ENCODE measurements at places on chromosomes 2 and 18.
A peak's percentile ranks its signal among the peaks of the same experiment; 100 is the strongest.

GRCh38 chr18:8373486-8373885 lies 235.8 kb upstream of the RAB12 start:
- no peak for DNase-seq

- DNase-seq: peak; percentile 52
Observed at GRCh38 chr2:32711908-32712501, 84.2 kb downstream of the TTC27 start.

DNA sequence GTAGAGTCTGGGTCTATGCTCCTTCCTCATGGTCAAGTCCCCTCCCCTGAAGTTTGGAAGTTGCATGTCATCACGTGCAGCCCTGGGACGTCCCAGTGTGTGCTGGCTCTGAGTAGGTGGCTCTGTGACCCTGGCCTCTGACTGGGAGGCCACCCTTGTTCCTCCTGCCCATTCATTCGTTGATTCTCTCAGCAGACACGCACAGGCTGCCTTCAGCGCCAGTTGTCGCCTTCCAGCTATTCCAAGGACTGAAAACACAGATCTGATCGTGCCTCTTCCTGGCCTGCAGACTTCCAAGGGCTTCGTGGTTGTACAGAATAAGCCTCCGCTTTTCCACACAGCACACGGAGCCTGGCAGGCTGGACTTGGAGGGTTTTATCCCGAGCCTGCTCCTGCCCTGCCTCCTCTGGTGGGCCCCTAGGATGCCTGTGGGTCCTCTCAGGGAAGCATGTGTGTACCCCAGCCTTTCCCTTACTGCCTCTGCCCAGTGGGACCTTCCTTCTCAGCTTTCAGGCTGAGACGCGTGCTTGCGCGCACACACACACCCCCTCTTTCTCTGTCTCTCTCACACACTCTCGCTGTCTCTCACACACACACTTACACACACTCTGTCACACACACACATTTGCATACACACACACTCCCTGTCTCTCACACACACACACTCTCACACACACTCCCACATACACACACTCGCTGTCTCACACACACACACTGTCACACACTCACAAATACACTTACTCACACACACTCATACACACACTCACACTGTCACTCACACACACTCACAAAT lies 17.7 kb downstream of the SH3BP4 start:
- DNase-seq: no peak

- no peak for DNase-seq
Observed at GRCh38 chr18:70142001-70142400, 63.5 kb downstream of the RTTN start.

- no peak for DNase-seq
Observed at GRCh38 chr2:241603686-241604085, 33.3 kb downstream of the THAP4 start.

GRCh38 chr2:227325839-227326195 lies 766 bp downstream of the MFF start:
- peak; percentile 23 for DNase-seq

DNA sequence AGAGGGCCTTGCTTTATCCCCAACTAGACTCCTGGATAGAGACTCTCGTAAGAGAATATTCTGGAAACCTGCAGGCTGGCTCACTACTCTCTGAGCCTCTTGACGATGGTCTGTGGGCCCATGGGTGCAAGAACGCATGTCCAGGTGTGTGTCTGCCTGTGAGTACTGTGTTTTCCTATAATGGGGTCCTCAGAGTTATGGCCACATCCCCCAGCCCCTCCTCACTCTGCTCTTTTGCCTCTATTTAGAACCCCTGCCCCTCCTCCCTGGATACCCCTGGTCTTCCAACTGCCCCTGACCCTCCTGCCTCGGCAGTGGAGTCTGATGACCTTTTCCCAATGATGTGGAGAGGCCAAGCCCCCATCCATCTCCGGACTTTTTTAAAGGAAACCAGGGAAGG lies 148.1 kb downstream of the ZFP36L2 start:
- no peak for DNase-seq

GRCh38 chr2:89845532-89845931 lies 1154.1 kb downstream of the RPIA start:
- DNase-seq: no peak

GRCh38 chr2:235774153-235774870 lies 280.5 kb downstream of the AGAP1 start:
- no peak for DNase-seq

GRCh38 chr2:182784777-182785176 lies 68.7 kb downstream of the DNAJC10 start:
- peak; percentile 46 for DNase-seq

DNA sequence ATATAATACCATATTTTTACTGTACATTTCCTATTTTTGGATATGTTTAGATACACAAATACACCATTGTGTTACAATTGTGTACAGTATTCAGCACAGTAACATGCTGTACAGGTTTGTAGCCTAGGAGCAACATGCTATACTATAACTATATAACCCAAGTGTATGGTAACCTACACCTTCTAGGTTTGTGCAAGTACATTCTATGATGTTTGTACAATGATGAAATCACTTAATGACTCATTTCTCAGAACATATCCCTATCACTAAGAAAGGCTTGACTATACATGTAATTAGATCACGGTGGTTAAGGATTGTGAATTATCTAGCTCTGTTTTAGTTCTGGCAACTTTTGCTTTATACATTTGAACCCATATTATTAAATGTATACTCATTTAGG lies 31.3 kb downstream of the NPHP1 start:
- DNase-seq: peak; percentile 32

DNA sequence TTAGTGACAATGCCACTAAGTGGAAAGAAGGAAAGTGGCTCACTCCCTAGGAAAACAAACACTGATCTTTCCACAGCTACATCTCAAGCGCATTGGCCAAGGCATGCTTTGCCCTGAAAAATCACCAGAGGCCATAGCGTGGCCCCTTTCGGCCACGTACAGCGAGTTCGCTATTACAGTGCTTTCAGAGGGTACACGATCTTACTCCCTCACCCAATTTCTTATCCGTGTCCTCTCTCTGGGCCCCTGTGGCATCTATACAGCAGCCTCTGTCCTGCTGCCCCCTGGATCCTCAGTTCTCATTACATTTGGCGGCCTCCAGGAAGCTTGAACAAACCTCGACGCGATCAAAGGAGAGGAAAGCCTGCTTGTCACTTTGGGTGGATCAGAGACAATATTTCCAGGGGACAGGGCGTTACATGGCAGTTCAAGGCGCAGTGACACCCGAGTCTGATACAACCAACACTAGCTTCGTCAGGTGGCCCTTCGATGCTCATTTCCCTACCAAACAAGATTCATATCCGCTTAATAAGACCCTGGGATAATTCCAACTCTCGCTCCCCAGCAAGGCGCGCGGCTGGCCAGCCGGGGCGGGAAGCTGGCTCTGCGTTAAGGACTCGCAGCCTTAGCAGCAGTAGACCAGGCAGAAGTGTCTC lies 941 bp downstream of the SKOR2 start:
- DNase-seq: no peak

DNA sequence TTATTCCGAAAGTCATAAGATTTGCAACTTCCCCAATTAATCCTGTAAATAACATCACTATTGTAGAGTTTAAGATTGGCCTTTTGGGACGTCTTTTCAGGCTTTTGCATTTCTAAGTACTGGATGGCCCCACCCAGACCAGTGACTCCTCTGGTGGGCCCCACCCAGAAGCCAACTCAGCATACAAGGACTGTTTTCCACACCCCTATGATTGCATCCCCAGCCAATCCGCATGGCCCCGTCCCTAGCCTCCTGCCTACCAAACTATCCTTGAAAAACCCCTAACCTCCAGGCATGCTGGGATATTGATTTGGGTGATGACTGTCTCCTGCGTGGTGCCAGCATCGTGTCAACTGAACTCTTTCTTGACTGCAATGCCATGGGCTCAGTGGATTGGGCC lies 24.5 kb upstream of the TGIF1 start:
- DNase-seq: no peak

DNA sequence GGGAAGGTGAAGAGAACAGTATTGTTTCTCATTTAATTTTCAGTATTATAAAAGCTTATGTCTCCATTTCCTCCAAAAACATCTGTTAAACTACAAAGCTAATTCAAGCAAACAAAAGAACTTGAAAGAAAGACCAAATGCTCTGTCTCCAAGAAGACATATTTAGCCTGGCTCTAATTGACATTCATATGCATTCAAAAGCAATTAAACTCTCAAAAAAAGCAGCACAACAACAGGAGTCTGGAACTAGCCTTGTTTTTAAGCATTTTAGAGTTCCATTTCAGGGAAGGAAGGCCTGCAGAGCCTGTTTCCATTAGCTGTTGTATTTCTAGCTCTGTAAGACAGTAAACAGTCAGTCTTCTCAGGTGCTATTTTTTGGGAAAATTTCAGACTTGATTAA lies 447.9 kb downstream of the TDRD15 start:
- no peak for DNase-seq

DNA sequence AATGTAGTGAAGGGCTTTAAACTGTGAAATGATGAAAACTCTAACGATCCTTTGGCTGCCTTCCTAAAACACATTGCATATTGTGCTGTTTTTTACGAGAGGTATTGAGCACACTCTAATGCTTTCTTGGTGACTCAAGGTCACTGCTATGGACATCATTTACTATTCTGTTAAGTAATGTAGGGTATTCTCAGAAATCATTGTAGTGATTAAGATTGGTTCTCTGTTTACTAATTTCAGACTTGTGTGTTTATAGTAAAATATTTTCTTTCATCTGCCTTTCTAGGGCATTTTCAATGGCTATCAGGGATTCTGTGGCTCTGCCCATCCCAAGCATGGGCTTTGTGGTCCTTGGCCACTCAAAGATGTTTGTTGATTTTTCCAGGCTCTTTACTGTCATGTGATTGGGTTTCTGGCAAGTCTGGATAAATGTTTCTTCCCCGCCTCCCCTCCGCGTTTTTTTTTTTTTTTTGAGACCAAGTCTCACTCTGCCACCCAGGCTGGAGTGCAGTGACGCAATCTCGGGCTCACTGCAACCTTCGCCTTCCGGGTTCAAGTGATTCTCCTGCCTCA lies 29.3 kb downstream of the UBE2F start:
- DNase-seq: peak; percentile 26

DNA sequence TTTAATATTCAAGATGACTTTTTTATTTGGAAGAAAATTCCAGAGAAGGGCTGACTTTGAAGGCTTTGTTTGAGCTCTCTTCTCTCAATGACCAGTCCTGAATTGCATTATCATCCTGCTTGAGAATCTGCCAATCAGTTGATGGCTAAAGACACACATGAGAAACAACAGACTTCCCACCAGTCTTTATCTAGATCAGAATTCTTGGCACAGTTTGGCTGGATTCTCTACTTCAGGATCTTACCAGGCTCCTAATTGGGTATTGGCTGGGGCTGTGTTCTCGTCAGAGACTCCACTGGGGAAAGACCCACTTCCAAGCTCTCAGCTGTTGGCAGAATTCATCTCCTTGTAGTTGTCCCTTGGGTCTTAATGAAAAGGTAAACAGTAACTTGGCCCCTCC lies 86.0 kb downstream of the WDSUB1 start:
- peak; percentile 27 for DNase-seq

GRCh38 chr2:220079595-220079994 lies 452.2 kb downstream of the SLC4A3 start:
- no peak for DNase-seq

DNA sequence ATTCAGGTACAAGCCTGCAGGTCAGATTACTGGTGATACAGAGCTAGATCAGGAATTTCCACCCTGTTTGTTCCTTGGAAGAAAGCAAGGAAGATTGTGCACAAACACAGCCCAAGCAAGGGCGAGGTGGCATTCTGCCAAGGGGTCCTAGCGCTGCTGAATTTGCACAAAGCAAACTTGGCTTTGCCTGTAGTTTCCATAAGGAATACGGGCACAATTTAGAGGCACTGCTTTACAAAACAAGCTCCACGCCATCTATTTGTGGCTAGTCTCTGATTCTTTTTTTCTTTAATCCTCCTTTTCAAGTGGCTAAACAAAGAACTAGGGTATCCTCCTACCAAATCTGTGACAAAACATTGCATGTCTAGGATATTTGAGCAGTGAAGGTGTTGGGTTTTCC lies 195.5 kb upstream of the ACVR2A start:
- DNase-seq: no peak

DNA sequence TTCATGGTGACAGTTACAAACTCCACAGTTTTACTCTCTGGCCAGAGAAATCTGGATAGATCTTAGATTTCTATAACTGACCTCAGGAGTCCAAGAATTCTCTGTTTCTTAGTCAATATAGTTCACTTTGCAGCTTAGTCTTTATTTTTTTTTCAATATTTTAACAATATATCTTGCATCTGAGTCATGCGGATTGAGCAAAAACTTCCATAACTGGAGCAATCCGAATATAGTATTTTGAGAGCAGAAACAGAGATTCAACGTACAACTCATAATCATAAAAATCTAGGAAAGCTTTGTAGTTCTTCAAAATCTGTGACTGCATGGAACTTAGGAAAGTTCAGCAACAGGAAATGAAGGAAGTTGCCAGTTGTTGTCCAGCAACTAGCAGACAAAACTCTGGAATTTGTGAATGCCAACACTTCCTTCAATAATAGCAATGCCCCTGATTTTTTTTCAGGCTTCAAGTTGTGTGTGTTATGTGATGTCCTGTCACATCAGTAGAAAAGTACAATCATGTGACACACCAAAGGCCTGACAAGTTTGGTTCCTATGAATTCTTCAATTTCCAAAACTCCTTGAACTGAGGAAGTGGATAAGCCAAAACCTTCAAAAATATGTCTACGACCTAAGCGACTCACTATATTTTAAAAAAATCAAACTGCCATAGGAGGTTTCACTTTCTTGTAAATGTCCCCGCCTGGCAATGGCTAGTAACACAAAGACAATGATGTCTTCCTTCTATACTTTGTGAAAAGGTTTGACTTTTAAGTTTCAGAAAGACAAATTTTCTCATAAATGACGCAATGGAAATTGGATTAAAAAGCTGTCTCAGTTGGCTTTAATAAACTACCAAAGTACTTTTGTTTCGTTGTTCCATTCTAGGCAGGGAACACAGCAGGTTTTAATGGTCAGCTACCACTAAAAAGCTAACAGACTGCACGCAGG lies 510.6 kb downstream of the ERBB4 start:
- peak; percentile 51 for DNase-seq

GRCh38 chr18:31648966-31649429 lies 35.4 kb downstream of the B4GALT6 start:
- peak; percentile 42 for DNase-seq

DNA sequence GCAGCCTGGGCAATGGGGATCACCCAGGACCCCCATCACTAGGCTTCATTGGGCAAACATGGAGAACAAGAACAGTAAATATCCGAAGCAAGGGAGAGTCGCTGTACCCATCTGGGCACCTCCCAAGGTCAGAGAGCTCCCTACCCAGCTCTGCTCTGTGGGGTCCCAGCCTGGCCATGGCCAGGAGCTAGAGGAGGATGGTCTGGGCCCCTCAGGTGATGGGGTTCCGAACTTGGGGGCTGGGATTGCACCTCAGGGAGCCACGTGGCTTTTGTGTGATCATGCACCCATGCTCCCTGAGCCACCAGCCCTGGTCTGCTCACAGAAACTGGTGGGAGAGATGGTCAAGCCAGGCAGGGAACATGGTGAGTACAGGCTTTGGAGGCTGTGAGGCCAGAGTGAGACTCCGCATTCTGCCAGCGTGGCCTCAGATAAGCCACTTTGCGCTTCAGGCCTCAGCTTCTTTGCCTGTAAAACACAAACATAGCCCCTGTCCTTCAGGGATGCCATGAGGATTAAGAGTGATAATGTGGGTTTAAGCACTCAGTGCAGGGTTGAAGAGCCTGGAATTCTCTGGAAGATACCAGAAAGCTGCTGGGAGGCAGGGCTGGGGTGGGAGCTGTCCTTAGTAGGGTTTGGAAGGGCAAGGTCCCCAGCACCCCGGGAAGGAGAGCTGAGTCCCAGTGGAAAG lies 3.0 kb upstream of the NMUR1 start:
- DNase-seq: no peak
